ENCODE measurements at places on chromosomes 11 and 22.

DNA sequence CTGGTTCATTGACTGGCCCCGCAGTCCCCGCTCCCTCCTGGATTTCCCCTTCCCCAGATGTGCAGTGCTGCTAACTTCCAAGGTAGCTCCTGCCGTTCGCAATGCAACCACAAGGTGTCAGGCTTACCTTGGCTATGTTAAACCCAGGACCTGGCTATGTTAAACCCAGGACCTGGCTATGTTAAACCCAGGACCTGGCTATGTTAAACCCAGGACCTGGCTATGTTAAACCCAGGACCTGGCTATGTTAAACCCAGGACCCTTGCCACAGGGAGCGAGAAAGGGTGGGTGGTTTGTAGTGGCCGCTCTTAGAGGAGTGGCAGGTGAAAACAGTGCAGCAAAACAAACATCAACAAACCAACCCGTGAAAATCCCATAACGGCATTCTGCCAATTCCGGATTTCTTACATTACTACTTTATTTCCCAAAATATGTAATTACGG lies 2.9 kb upstream of the ADAMTS8 start:
- peak; percentile 64 for DNase-seq

GRCh38 chr22:30881361-30882183 lies 87.0 kb downstream of the MORC2 start:
- no peak for DNase-seq

DNA sequence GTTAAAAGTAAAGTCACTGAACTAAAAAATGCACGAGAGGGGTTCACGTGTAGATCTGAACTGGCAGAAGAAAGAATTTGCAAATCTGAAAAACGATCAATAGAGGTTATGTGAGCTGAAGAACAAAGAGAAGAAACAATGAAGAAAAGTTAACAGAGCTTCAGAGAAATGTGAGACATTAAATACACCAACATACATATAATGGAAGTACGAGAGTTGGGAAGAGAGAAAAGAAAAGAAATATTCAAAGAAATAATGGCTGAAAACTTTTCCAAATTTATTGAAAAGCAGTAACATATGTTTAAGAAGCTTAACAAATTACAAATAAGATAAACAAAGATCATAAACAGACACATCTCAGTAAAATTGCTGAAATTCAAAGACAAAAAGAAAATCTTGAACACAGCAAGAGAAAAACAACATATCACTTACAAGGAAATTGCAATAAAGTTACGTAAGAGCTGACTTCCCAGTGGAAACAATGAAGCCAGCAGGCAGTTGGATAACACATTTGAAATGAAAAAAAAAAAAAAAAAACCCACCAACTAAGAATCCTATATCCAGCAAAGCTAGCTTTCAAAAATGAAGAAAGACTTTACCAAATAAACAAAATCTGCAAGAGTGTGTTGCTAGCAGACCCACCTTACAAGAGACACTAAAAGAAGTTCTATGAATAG lies 56.8 kb downstream of the EMSY start:
- DNase-seq = no peak

- no peak for DNase-seq
Observed at GRCh38 chr11:134355656-134356055, 23.9 kb downstream of the GLB1L2 start.

GRCh38 chr11:5705688-5706087 lies 16.1 kb downstream of the TRIM22 start:
- DNase-seq = no peak

DNA sequence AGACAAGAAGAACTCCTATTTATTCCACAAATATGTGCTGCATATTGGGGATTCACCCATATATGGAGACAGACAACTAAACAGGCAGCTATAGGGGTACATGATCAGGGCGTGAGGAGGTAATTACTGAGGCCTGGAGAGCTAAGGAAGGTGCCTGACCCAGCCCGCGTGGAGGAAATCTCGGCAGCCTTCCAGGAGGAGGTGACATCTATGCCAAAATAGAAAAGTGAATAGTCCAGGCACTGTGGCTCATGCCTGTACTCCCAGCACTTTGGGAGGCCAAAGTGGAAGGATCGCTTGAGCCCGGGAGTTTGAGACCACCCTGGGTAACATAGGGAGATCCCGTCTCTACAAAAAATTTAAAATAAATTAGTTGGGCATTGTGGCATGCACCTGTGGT lies 13.6 kb downstream of the NIPSNAP1 start:
- DNase-seq = no peak

- no peak for DNase-seq
Observed at GRCh38 chr11:31414338-31414737, 44.7 kb downstream of the DNAJC24 start.

DNA sequence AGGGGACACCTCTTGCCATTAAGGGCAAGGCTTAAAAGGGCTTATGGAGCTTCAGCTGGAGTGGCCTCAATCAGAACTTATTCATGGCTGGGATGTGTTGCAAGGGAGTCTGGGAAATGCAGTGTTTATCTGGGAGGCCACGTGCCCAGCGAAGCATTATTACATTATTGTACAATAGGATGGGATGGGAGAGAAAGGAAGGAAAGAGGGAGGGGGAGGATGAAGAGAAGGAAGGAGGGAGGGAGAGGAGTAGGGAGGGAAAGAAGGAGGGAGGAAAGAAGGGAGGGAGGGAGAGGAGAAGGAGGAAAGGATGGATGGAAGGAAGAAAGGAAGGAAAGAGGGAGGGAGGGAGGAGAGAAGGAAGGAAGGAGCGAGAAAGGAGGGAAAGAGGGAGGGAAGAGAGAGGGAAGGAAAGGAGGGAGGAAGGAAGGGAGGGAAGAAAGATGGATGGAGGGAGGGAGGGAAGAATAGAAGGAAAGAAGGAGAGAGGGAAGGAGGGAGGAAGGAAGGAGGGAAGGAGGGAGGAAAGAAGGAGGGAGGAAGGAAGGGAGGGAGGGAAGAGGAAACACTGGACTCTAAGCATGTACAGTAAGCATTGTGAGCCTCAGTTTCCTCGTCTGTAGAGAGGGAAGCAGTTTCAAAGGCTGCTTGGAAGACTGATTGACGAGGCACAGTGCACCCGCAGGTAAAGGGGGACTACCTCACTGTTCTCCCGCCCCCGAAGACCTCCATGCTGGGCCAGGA lies 62.2 kb downstream of the MYEOV start:
- no peak for DNase-seq

DNA sequence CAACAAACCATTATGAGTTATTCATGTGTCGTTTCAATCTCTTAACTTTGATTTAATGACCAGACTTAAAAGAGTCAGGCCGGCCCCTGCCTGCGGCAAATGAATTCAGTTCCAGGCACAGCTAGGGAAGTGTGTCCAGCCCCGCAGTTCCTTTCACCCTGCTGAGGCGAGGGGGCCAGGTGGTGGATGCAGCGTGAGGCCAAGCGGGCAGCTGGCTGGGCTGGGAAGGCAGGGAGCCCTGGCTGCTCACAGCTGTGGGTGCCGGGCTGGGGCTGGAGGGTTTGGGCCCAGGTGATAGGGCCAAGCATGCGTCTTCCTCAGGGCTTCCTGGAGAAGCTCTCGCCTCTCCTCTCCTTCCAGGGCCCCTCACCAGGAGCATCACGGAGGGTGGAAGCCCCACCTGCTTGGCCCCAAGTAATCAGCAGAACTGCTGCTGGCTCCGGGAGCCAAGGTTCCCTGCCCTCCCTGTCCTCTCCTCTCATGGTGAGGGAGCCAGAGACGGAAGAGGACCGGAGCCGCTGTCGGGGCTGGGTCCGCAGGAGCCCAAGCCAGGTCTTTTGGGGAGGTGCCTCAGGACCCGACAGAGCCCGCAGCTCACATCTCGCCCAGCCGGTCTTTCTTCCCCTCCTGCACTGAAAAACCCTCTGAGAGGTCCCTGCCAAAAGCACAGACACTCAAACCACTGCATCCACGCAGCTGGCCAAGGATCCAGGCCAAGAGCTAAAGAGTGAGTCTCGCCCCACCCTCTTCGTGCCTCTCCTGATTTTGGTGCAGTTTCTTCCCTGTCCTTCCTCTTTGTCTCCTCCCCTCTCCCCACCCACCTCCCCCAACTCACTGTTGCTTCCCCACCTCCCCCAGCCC lies 97.0 kb downstream of the ST3GAL4 start:
- no peak for DNase-seq

- DNase-seq = no peak
Observed at GRCh38 chr22:44646668-44647067, 55.3 kb upstream of the PRR5 start.

DNA sequence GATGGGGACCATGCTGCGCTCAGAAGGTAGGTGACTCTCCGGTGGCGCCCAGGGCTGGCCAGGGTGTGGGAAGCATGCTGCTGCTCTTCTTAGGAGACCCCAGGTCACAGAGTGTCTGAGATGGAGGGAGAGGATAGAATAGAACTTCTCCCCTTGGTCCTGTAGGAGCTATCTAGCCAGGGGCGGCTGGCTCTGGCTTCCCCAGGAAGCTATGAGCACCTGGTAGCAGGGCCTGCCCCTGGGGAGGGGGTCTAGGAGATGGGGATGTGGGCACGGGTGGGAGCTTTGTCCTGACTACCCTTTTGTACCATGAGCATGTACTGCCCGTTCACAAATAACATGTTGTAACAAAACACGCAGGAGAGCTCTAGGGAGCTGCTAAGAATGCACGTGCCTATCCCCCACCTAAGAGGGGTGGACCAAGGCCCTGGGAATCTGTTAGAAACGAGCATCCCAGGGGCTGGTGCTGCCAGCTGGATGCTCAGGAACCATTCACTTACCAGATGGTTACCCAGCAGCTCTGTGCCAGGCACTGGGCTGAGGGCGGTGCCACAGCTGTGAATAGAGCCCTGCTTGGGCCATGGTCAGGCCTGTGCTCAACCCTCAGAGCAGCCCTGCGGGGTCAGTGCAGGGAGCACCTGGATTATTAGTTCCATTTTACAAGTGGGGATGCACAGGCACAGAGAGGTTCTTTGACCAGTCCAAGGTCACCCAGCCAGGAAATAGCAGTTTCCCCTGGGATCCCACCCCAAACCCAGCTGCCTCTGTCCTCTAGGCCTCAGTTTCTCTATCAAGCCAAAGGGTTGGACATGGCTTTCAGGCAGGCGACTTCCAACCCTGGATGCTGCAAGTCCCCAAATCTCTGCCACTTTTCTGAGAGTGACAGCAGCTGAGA lies 2.2 kb downstream of the SLC39A13 start:
- DNase-seq = no peak

- no peak for DNase-seq
Observed at GRCh38 chr11:119713359-119714040, 15.5 kb downstream of the NECTIN1 start.

DNA sequence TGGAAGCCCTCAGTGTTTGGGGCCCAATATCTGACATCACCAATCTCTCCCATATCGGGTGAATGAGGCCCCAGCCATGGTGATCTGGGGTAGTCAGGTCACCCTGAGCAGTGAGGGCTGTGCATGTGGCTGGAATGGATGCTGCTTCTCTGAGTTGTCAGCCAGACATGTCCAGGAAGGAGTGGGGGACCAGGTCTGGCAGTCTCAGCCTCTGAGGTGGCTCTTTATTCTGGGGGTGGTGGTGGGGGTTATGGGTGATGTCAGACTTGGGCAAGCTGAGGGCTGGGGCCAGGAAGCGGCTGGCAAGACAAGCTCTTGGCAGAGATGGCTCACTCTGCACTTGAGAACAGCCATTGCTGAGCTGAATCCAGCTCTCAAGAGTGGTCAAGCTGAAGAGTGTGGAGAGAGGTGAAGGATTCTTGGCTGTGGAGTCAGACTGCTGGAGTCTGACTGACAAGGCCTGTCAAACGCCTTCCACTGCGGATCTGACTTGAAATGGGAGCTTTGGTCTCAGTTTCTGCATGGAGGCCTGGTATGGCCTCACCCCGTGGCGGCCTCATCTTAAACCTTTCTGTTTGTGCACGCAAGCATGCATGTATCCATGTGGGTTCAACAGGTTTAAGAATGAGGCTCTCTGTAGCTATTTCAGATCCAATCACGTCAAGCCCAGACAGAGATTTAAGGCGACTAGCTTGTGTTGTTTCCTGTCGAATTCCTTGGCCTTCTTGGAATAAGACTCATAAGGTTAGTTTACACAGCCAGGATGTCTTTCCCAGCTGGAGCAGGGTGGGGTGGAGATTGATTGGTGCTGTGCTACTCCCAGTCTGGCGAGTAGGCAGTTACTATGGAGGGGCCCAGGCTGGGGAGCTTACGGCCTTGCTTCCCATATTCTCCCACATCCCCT lies 83.9 kb upstream of the TIMP3 start:
- DNase-seq = no peak

DNA sequence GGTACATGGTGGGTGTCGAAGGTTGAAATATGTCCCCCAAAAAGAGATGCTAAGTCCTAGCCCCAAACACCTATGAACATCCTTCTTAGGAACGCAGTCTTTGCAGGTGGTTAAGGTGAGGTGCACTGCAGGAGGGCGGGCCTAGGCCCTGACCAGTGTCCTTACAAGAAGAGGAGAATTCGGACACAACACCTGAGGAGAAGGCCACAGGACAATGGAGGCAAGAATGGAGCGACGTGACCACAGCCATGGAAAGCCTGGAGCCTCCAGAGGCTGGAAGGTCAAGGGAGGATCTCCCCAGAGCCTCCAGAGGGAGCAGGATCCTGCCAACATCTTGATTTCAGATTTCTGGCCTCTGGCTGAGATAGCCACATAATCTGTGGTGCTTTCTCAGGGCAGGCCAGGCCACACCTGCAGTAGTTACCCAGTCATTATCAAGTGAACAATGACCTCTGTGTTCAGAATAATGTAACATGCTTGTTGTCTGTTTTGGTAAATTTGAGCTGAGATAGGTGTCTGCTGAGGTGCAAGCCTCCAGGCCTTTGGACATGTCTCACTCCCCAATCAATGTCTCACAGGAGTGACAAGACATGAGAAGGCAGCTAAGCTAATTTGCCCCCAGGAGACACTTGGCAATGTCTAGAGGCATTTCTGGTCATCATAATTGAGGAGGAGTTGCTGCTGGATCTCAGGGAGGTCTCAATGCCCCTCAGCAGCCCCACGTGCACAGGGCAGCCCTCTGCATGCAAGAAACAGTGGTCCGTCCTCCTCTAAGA lies 498.9 kb downstream of the BRD1 start:
- no peak for DNase-seq

DNA sequence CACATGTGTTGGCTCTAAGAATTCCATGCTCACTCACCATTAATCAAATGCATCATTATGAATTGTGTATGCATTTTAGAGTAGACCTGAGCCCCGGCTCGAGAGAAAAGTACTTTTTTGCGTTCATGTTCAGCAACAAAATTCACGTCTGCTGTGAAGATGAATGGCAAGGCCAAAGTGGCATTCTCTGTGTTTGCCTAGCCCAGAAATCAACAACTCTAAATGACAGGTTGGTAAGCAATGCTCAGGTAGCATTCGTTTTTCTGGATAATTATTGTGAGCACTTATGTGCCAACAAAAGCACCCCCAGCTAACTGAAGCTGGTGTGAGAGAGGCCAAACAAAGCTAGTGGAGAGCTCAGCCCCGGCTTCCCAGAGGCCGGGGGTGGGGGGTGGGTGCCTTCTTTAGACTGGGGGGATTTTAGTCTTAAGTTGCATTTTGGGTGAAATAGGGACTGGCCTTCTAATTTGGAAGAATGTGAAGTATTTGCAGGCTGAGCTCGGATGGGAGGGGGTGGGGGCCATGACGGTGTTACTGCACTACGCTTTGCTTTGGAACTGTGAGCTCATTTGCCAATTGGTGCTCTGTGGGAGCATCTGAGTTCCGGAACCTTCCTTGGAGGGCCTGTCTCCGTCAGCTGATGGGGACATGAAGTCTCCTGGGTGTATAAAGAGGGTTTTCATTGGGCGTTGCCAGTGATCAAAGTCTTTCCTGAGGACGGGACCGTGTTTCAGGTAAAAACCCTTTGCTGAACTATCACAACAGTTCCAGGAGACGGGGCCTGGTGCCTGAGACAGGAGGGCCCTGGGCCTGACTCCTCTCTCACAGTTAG lies 29.0 kb upstream of the ALX4 start:
- DNase-seq = no peak

- no peak for DNase-seq
Observed at GRCh38 chr11:14656536-14657457, 13.2 kb downstream of the PDE3B start.
